Right lobe of liver (tissue), 6 donors: ENCODE measurements at places on chromosomes 16 and 17. TPM values are rescaled to one million over a fixed set of nuclear protein-coding genes. Genes with fewer than 3 reads are reported as not detected.

The CRYM gene
- total RNA-seq, result 10.9 TPM

The TAC4 gene
- not detected for total RNA-seq

The EIF4A3 gene
- total RNA-seq, result 21.6 TPM

- H3K4me1 ChIP-seq, result peaks cover 47% of the 10 kb centered on the region
- H3K4me3 ChIP-seq, result no peak overlapping the region
- DNase-seq, result peak; percentile 86
- H3K27me3 ChIP-seq, result no peaks in the 10 kb centered on the region
- H3K27ac ChIP-seq, result peak overlapping the region; percentile 88
- H3K36me3 ChIP-seq, result no peaks in the 10 kb centered on the region
Observed at GRCh38 chr16:20598832-20599469, 22.8 kb upstream of the ACSM2B start.

DNA sequence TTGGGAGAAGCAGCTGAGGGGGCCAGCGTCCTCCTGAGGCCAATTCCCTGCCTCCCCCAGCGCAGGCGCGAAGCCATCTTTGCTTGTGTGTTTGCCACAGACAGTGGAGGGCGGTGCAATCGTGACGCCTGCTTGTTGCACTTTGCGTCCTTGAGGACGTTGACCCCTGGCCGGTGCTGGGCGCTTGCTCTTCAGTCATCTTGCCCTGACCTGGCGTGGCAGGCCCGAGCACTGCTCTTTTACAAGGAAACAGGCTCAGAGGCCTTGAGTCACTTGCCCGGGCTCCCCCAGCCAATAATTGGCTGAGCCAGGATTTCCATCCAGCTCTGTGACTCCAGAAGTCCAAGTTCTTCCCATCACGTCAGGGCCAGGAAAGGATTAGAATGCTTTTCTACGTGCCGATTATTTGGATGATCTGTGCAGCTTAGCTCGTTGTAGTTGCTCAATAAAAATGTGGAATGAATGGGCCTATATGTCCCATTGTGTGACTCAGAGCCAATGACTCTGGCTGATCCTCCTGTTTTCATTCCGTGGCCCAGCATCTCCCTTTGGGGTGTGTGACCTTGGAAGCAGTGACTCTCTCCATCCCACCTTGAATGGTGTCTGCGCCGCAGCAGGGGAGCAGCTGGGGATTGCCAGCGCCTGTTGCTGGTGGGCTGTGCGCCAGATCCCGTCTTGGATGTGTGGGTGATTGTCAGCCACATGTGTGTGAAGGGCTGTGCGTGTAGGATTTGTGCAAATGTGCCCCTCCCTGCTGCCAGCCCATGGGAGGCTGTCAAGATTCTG lies 214.1 kb downstream of the SEC14L1 start:
- H3K4me1 ChIP-seq, result peaks cover 7% of the 10 kb centered on the region
- H3K36me3 ChIP-seq, result no peaks in the 10 kb centered on the region
- no peaks in the 10 kb centered on the region for H3K27me3 ChIP-seq
- peak; percentile 92 for DNase-seq
- H3K4me3 ChIP-seq, result no peak overlapping the region
- H3K27ac ChIP-seq, result peak overlapping the region; percentile 72

GRCh38 chr17:40938981-40939380 lies 1.5 kb upstream of the KRT23 start:
- H3K4me3 ChIP-seq, result no peak overlapping the region
- H3K27ac ChIP-seq, result no peak overlapping the region
- no peaks in the 10 kb centered on the region for H3K36me3 ChIP-seq
- no peaks in the 10 kb centered on the region for H3K4me1 ChIP-seq
- no peak for DNase-seq
